Activated CD8-positive, alpha-beta memory T cell treated with anti-CD3 and anti-CD28 coated beads, Interleukin-2, amount 10 ng/mL, durations not matched to agents 7 days and 5 days (primary cell): ENCODE measurements at places on chromosomes 3 and 15. TPM values are rescaled to one million over a fixed set of nuclear protein-coding genes. Genes with fewer than 3 reads are reported as not detected.

GUCA1C gene
- total RNA-seq = not detected

ARNT2 gene
- not detected for total RNA-seq

CLDN11 gene
- total RNA-seq = not detected

TM2D3 gene
- 51.6 TPM for total RNA-seq

ZNF774 gene
- 1.6 TPM for total RNA-seq

COLQ gene
- total RNA-seq = 2.3 TPM

DNA sequence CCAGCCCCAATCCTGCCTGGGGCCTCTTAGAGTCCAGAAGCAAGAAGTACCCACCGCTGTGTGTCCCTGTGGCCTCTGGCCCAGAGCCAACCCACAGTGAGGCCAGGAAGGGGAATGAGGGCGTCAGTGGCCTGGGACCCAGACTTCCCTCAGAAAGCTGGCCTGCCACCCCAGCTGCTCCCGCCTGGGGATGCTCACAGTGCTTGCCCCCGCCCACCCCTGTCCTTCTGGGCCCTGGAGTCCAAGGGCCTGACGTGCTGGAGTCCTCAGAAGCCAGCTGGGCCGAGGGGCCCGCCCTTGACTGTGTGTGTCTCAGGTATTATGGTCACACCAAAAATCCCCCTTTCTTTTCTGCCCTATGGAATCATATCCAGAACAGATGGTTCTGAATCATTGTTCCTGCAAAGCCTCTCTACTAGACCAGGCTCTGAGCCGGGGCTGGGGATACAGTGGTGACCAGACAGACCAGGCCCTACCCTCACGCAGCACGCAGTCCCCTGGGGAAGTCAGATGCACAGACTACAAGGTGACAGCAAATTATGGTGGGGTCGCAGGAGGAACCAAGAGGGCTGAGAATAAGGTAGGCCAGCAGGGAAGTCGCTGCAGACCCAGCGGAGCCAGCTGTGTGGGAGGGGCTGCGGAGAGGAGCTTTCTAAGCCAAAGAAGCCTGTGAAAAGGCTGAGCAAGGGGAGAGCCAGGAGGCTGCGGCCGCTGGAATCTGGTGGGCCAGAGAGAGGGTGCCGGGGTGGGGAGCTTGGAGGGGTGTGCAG lies 99.1 kb downstream of the VGLL4 start:
- DNase-seq = no peak
- H3K27ac ChIP-seq = no peak overlapping the region
- peaks cover 1% of the 10 kb centered on the region for H3K36me3 ChIP-seq
- H3K4me3 ChIP-seq = no peak overlapping the region

DNA sequence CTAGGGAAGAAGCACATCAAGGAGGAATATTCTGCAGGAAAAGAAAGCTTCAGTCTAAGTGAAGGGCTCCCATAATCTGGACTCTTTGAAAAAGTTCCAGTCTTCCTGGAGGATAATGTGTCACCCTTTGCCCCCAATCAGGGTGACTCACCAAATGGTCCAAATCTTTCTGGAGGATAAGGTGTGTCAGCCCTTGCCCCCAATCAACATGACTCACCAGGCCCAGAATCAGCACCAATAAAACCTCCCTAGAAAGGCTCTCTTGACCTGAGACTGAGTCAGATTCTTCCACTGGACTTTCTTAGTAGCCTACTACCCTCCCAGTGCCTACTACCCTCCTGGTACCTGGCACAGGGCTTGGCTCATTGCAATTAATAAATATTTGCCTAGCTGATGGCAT lies 9.5 kb upstream of the ARL14 start:
- no peak for DNase-seq
- no peak overlapping the region for H3K4me3 ChIP-seq
- peaks cover 9% of the 10 kb centered on the region for H3K27me3 ChIP-seq
- H3K4me1 ChIP-seq = peaks cover 4% of the 10 kb centered on the region
- no peaks in the 10 kb centered on the region for H3K36me3 ChIP-seq

DNA sequence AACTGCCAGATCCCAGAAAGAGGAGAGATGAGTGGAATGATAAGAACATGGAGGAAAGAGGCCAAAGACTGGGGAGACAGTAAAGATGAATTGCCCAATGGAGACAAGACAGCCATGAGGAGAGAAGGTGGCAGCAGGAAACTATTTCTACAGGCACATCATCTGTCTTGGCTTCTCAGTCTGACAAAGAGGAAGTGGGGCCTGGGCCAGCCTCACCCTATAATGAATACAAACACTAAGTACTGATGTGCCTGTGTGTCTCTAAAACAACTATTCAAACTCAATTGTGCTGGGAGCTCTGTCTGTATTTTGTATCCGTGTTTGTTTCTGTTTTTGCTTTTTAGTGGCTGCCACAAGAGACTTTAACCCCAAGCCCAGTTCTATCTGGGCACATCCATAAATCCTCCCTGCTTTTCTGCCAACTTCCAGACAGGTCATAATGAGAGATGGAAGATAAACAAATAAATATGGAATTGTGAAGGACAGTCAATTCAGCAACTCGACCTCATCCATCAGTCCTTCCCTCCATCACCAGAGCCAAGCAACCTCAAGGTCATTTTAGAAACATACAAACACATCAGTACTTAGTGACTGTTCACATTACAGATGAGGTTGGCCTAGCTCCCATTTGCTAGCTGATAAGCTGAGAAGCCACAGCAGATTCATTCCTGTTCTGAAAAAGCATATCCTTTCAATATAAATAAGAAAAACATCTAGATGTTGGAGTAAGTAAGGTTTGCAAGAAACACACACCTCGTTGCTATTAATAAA lies 116.7 kb downstream of the CADPS start:
- H3K27ac ChIP-seq = no peak overlapping the region
- H3K4me3 ChIP-seq = no peak overlapping the region
- H3K27me3 ChIP-seq = no peaks in the 10 kb centered on the region
- no peak for DNase-seq
- no peaks in the 10 kb centered on the region for H3K4me1 ChIP-seq
- H3K36me3 ChIP-seq = no peaks in the 10 kb centered on the region

DNA sequence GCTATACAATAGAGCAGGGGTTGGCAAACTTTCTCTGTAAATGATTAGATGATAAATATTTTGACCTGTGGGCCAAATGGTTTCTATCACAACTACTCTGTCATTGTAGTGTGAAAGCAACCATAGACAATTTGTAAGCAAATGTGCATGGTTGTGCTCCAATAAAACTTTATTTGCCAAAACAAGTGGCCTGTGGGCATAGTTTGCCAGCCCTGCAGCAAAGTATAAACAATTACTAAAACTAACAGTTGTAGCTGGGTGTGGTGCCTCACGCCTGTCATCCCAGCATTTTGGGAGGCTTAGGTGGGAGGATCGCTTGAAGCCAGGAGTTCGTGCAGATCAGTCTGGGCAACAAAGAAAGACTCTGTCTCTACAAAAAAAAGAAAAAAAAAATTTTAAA lies 61.6 kb downstream of the NBEAL2 start:
- no peak overlapping the region for H3K4me3 ChIP-seq
- no peak for DNase-seq
- no peak overlapping the region for H3K27ac ChIP-seq
- peaks cover 48% of the 10 kb centered on the region for H3K36me3 ChIP-seq
- peaks cover 22% of the 10 kb centered on the region for H3K4me1 ChIP-seq

DNA sequence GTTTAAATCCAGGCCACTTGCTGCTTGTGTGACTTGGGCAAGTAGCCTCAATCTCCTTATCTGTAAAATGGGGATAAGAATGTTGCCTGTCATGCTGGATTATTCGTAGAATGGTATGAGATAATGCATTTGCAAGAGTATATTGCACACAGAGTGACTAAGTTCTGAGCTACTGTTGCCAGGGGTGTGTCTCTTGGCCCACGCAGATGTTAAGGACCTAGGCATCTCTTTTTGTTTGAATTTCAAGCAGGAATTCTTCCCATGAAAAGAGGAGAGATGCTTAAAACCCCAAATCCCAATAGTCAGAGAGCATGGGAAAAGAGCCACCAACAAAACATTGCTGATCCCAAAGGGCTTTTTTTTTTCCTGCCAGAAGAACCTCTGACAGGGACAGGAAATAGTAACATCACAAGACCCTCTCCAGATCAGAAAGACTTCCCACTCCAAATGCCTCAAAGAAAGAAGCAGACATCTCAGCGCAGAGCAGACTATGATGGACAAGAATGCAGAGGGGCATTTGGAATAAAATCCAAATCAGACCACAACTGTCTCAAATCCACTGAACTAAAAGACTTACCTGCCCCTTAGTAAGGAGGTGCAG lies 90.5 kb downstream of the MRPL46 start:
- H3K27ac ChIP-seq = no peak overlapping the region
- DNase-seq = no peak
- H3K4me3 ChIP-seq = no peak overlapping the region
- no peaks in the 10 kb centered on the region for H3K4me1 ChIP-seq

DNA sequence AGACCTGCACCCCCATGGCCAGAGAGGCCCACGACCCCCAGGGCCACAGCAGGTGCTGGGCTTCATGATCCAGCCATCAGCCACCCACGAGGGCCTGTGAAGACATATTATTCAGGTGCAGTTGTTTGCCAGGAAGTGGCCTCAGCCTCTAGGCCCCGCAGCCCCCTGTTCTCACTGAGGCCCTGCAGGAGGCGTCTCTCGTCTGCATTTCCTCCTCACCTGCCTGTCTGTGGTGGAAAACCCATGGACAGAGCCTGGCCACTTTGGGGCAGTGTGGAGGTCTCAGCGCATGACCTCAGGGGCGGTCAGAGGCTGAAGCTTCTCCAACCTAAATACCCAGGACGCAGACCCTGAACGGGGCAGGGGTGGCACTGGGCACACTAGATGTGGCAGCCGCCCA lies 18.6 kb downstream of the UROC1 start:
- H3K36me3 ChIP-seq = no peaks in the 10 kb centered on the region
- H3K4me3 ChIP-seq = no peak overlapping the region
- H3K4me1 ChIP-seq = peaks cover 8% of the 10 kb centered on the region
- H3K27me3 ChIP-seq = no peaks in the 10 kb centered on the region
- no peak for DNase-seq

GRCh38 chr15:89383365-89384175 lies 48.9 kb upstream of the POLG start:
- peaks cover 42% of the 10 kb centered on the region for H3K27me3 ChIP-seq
- no peaks in the 10 kb centered on the region for H3K36me3 ChIP-seq
- H3K4me1 ChIP-seq = peaks cover 1% of the 10 kb centered on the region
- H3K4me3 ChIP-seq = no peak overlapping the region
- H3K27ac ChIP-seq = no peak overlapping the region

- DNase-seq = no peak
- H3K27me3 ChIP-seq = peaks cover 8% of the 10 kb centered on the region
- H3K4me1 ChIP-seq = peaks cover 44% of the 10 kb centered on the region
- peaks cover 10% of the 10 kb centered on the region for H3K36me3 ChIP-seq
- H3K27ac ChIP-seq = no peak overlapping the region
Measured at GRCh38 chr15:64906402-64906801, 5.3 kb upstream of the ANKDD1A start.

- peaks cover 7% of the 10 kb centered on the region for H3K4me1 ChIP-seq
- H3K27me3 ChIP-seq = peaks cover 7% of the 10 kb centered on the region
- DNase-seq = no peak
Measured at GRCh38 chr3:128464702-128465101, 2.0 kb downstream of the DNAJB8 start.

DNA sequence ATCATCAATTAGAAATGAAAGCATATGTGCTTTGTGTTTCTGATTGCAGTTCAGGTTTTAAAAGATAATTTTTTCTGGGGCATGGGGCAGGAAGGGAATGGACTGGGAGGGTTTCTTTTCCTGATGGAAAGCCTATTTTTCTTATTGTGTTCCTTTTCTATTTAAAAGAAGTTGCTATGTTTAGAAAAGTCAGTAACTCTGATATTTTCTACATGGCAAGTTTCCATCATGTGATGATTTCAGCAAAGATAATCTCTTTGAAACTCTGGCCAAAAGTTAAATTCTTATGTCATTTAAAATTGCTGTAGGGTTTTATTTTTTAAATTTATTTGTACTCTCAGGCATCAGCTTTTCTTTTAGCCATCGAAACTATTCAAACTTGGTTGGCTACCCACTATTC lies 601.2 kb downstream of the FOXP1 start:
- DNase-seq = no peak
- no peak overlapping the region for H3K4me3 ChIP-seq
- no peaks in the 10 kb centered on the region for H3K27me3 ChIP-seq
- peaks cover 56% of the 10 kb centered on the region for H3K36me3 ChIP-seq

- DNase-seq = no peak
- H3K4me1 ChIP-seq = no peaks in the 10 kb centered on the region
- H3K27me3 ChIP-seq = peaks cover 4% of the 10 kb centered on the region
- no peak overlapping the region for H3K27ac ChIP-seq
- no peak overlapping the region for H3K4me3 ChIP-seq
- H3K36me3 ChIP-seq = no peaks in the 10 kb centered on the region
Measured at GRCh38 chr3:24060055-24060454, 115.0 kb downstream of the NR1D2 start.

DNA sequence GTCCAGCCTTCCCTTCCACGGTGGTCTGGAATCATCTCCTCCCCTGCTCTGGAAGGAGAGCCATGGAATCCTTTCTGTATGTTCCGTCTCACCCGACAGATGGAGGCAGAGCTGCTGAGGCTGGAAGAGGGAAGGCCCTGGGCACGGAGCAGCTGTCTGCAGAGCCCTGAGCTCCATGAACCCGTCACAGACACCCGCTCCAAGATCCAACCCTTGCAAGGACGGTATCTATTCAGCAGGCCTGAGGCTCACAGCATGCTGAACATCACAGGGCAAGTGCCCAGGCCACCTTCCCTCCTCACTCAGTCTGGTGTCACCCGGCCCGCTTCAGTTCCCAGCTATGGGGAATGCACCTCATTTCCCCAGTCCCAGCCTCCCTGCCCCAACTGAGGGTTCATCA lies 103.9 kb downstream of the LRIG1 start:
- no peak overlapping the region for H3K4me3 ChIP-seq
- no peaks in the 10 kb centered on the region for H3K27me3 ChIP-seq
- H3K4me1 ChIP-seq = peaks cover 21% of the 10 kb centered on the region
- H3K36me3 ChIP-seq = peaks cover 24% of the 10 kb centered on the region

GRCh38 chr15:64161688-64162477 lies 939 bp downstream of the PPIB start:
- peak overlapping the region; percentile 81 for H3K4me3 ChIP-seq
- peaks cover 36% of the 10 kb centered on the region for H3K36me3 ChIP-seq
- peaks cover 49% of the 10 kb centered on the region for H3K4me1 ChIP-seq
- peak overlapping the region; percentile 85 for H3K27ac ChIP-seq
- no peak for DNase-seq
- H3K27me3 ChIP-seq = no peaks in the 10 kb centered on the region

- no peak for DNase-seq
- H3K4me3 ChIP-seq = no peak overlapping the region
- peaks cover 52% of the 10 kb centered on the region for H3K27me3 ChIP-seq
Measured at GRCh38 chr15:82058026-82058425, 12.2 kb upstream of the MEX3B start.
